ENCODE measurements at places on chromosomes 13 and 19.

GRCh38 chr13:43278127-43278526 lies 254.7 kb downstream of the DNAJC15 start:
- DNase-seq = no peak

DNA sequence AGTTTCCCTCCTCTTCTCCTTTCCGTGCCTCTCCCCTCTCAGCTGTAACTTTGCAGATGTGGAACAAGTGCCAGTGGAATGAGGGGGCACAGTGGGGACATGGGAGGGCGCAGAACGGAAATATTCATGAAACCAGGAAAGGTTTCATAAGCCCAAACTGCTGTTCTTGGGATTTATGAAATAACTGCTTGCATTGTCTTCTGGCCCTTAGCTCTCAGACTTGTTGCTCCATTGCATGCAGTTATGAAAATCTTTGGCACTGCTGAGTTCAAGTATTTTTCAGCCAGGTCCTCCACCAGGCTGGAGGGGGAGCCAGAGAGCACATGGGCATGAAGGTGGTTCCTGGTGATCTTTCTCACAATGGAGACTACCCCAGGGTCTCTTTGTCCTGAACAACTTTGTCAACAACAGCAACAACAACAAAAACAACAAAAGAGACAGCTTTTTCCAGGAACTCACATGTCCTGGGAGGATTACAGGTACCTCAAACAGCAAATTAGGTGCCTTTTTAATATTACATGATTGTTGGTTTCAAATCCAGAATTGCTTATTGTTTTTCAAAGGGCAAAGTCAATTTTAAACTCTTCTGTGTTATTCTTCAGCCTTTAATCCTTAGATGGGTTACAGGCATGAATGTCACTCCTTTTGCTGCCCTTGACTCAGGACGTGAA lies 1.5 kb downstream of the RGCC start:
- DNase-seq = peak; percentile 53

DNA sequence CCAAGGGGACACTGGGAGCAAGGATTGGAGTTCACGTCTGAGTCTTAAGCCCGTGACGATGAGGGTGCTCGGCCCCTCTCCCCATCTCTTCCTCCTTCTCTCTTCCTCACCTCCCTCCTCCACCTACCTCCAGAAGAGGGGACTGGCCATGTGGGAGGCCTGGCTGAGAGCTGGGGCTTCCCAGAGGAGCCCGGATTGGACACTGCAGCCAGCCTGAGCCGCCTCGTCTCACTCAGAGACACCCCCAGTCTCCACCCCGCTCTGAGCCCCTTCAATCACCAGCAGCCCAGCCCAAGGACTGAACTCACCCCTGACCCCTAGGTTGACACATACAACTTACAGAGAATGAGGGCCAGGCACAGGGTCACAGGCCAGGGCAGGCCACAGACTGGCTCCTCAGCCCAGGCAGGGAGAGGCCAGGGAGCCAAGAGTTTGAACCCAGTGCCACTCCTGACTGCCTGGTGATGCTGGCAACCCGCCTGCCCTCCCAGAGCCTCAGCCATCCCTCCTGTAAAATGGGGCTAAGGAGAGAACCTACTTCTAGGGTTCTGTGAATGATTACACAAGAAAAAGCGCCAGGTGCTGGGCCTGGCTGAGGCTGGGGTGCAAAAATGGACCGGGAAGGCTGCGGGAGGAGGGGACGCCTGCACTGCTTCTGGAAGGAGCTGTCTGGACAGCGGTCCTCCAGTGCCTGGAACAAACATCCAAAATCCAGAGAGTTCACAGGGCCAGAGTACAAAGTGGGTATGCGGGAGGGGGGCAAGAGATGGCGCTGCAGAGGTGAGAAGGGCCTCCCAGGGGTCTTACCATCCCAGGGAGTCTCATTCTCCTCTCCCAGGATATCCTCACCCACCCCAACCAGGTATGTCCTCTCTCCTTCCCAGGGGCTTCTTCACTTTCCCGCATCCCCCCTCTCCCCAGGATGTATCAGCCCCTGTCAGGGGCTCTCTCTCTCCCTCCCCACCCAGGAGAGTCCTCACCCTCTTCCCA lies 1.1 kb downstream of the CD79A start:
- no peak for DNase-seq

DNA sequence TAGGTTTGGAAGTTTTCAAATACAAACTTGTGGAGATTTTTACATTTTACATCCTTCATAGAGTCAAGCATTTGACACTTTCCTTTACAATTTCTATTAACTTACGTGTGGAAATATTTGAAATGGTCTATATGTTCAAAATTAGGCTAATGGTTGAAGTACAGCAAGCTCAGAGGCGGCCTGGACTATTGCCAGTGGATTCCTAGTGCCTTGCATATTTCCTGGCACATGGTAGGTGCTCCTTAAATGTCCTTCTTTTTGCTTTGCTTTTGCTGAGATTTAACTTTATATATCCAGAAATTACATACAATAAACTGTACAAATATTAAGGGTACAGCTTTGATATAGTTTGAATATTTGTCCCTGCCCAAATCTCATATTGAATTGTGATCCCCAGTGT lies 93.9 kb downstream of the UBL3 start:
- no peak for DNase-seq

- no peak for DNase-seq
Measured at GRCh38 chr13:98514288-98514687, 62.6 kb downstream of the STK24 start.

- no peak for DNase-seq
Measured at GRCh38 chr13:100954430-100955305, 280.1 kb upstream of the TMTC4 start.

DNA sequence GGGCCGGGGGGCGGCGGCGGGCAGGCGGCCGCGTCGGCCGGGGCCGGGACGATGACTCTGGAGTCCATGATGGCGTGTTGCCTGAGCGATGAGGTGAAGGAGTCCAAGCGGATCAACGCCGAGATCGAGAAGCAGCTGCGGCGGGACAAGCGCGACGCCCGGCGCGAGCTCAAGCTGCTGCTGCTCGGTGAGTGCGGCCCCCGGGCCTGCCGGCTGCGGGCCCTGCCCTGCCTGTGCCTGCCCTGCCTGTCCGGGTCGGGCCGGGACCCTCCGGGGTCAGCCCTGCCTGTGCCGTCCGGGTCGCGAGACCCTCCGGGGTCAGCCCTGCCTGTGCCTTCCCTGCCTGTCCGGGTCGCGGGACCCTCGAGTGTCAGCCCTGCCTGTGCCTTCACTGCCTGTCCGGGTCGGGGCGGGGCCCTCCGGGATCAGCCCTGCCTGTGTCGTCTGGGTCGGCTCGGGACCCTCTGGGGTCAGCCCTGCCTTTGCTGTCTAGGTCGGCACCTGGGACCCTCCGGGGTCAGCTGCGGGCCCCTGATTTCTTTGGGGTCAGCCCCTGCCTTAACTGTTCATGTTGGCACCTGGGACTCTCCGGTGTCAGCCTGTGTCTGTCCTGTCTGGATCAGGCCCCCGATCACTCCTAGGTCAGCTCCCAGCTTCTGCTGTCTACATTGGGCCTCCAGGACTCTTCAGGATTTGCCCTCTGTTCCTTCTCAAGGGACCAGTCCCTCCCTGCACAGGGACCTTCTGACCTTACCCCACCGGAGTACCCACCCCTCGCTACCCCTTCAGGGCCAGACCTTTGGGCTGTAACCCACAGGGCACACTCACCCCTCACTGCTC lies 659 bp downstream of the GNA11 start:
- DNase-seq = peak; percentile 21

DNA sequence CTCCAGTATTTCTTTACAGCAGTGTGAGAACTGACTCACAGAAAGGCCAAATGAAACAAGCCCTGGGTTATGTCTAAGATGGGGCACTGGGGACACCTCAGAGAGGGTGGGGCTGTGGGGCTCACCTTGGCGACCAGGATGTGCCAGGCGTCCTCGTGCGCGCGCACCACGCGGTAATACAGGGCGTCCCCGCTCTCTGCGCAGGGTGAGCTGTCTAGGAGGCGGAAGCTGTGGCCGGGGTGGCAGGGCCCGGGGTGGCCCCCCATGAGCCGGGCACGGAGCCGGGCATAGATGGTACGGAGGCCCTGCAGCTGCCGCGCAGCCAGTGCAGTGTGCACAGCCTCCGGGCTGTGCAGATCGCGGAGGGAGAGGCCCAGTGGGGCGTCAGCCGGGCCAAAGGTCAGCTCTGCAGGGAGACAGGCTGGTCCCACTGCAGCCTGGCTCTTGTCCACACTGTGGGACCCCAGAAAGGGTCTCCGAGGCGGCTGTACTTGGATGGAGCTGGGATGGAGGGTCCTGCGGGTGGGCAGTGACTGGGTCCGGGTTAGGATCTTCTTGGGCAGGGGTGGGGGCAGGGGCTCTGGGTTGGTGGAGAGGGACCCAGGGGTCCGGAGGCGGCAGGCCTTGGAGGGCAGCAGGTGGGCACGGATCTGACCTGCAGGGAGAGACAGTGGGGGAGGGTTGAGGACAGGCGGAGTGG lies 3.4 kb downstream of the PEAK3 start:
- no peak for DNase-seq

DNA sequence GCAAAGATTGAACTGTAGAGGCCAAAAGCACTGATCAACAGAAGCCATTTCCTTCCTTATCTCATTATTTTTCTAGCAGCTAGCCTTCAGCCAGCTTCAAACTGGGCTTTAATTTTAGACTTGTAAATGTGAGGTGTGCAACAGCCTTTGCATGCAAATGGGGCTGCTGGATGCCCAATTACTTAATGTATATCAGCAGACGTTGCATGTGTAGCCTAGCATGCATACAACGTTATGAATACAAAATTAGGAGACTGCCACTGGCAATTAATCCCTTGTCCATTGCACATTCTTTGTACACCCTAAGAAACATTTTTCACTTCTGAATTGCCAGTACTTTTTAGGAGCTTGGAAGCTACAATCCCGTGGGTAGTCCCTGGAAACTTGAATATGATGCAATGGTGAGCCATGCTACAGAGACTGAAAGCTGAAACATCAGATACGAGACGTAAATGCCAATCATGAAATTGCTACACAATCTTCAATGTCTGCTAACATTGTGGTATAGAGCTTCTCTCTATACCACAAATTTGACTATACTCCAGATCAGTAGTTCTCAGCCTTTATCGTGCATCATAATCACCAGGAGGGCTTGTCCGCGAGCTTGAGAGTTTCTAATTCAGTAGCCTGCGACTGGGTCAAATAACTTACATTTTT lies 20.2 kb downstream of the EPSTI1 start:
- no peak for DNase-seq

GRCh38 chr19:42352301-42353259 lies 27.1 kb downstream of the MEGF8 start:
- DNase-seq = no peak

DNA sequence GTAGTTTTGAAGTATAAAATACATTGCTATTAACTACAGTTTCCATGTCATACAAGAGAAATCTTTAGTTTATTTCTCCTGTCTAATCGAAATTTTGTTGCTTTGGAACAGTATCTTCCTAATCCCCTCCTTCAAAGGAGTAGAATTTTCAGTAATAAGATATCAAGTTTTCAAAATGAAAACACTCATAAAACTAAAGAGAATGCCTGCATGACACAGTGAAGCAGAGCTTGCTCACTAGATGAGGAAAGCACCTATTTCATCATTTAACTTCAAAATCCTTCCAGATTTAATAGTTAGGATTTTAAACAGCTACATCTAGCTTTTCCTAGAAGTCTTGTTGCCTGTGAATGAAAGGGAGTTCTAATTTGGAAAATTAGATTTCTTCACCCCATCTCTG lies 80.8 kb downstream of the TNFSF11 start:
- no peak for DNase-seq

DNA sequence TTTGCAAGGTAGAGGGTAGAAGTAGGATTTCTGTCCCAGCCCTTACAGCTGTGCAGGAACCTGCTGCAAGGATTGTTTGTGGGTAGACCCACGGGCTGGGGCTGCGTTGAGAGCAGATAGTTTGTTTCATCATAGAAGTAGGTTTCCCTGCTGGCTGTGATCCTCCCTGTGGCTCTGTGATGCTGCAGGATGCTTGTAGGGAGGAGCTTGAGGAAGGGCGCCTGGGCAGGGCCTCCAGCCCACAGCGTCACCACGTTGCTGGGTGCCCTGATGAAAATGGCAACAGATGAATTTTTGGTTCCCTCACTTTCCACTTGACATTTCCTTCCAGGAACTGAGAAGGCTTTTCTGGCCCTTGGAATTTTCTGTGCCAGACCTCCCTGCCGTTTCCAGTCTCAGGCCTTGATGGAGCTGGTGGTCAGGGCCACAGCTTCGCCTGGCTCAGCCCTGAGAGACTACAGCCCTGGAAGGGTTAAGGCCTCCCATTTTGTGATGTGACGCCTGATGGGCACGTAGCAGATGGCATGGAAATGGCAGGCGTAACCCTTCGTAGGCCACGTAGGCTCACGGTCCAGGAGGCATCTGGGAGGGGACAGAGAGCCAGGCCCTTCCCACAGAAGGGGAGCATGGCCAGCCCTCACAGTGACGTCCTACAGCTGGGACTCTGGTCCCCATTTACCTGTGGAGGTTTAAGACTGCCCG lies 42.2 kb downstream of the GATAD2A start:
- no peak for DNase-seq

GRCh38 chr13:79803989-79804388 lies 323.0 kb downstream of the NDFIP2 start:
- no peak for DNase-seq

DNA sequence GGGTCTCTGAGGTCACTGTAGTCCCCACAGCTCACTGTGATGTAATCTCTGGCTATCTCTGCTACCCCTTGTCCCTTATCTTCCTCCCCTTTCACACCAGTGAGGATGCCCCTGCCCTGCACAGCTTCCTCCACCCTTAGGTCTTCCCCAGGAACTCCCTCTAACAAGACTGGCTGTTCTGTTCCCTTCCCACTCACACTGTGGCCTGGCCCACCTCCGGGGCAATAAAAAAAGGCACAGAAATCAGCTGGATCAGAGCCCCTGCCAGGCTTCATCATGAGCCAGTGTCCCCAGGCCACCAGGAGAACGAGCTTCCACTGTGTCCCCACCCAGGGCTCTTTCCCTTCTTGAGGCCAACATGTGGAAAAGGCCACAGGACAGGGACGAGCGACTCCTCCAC lies 4.6 kb downstream of the CEACAM3 start:
- DNase-seq = no peak

DNA sequence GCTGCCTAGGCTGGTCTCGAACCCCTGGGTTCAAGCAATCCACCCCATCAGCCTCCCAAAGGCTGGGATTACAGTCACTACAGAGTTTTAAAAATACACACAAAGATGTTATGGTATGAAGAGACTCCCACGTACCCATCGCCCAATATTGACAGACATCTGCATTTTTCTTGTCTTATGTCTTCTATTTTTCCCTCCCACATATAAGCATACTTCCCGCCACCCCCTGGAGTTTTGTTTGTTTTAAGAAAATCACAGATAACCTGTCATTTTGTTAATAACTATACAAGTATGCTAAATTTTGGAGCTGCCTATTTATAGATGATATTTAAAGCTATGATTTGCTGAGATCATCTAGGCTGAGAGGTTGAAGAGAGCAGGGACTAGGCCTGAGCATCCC lies 6.2 kb upstream of the SMG9 start:
- no peak for DNase-seq

GRCh38 chr13:110150384-110151101 lies 156.4 kb downstream of the COL4A1 start:
- no peak for DNase-seq

GRCh38 chr13:72384186-72384823 lies 343.1 kb downstream of the MZT1 start:
- DNase-seq = no peak

DNA sequence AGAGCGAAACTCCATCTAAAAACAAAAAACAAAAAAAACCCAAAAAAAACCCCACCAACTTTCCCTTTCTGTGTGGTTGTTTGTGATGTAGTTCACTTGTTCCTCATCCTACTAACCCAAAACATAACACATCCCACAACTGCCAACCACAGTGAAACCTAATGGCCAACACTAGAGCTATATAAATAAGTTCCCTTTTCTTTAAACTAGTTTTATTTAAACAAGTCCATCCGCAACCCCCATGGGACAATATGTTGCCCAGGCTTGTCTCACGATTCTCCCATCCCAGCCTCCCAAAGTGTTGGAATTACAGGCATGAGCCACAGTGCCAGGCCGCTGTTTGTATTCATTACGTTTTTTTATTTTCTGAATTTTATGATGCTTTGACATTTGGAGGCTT lies 71.2 kb upstream of the ADGRE5 start:
- DNase-seq = no peak
